ENCODE measurements at places on chromosomes 3 and 15. TPM values are rescaled to one million over a fixed set of nuclear protein-coding genes. Genes with fewer than 3 reads are reported as not detected.

The OR5K3 gene
- not detected for total RNA-seq

The CCDC54 gene
- total RNA-seq, result not detected

The MUSTN1 gene
- total RNA-seq, result not detected

The EPHA3 gene
- total RNA-seq, result under 0.01 TPM

The COPS2 gene
- 32.9 TPM for total RNA-seq

The C2CD4B gene
- 0.26 TPM for total RNA-seq

The GHRL gene
- total RNA-seq, result 0.13 TPM

The TMEM207 gene
- total RNA-seq, result not detected

The MINAR1 gene
- 0.26 TPM for total RNA-seq

The KLHL40 gene
- total RNA-seq, result not detected

The FAM240A gene
- total RNA-seq, result not detected

The HTR3E gene
- total RNA-seq, result not detected

The FYCO1 gene
- total RNA-seq, result 7.9 TPM

The GOLGA8R gene
- 2.8 TPM for total RNA-seq

The SPINK8 gene
- not detected for total RNA-seq

The RABL3 gene
- 22.5 TPM for total RNA-seq

The ISLR gene
- 0.53 TPM for total RNA-seq

The PLSCR2 gene
- total RNA-seq, result not detected

The MYZAP gene
- 2.4 TPM for total RNA-seq

The ADCY5 gene
- total RNA-seq, result not detected

The CACNA1D gene
- 0.13 TPM for total RNA-seq

The MYRIP gene
- total RNA-seq, result not detected

The TRIM42 gene
- total RNA-seq, result not detected

The LRRIQ4 gene
- not detected for total RNA-seq

The ANKUB1 gene
- total RNA-seq, result 0.26 TPM

The NEK11 gene
- 8.4 TPM for total RNA-seq

The SST gene
- total RNA-seq, result not detected

The PRR20G gene
- total RNA-seq, result not detected

The TRIM71 gene
- total RNA-seq, result not detected

The STXBP5L gene
- total RNA-seq, result not detected

The TMC3 gene
- not detected for total RNA-seq

The ERC2 gene
- total RNA-seq, result 0.13 TPM

The PCSK6 gene
- total RNA-seq, result 12.3 TPM

The FSTL1 gene
- 45.6 TPM for total RNA-seq

The CYP8B1 gene
- total RNA-seq, result not detected

The ZIC1 gene
- not detected for total RNA-seq

The PARP9 gene
- 8.1 TPM for total RNA-seq

The ZNF860 gene
- 3.7 TPM for total RNA-seq

The RNF7 gene
- 38.4 TPM for total RNA-seq

The ALPK3 gene
- 0.26 TPM for total RNA-seq

The SH3GL3 gene
- 1.1 TPM for total RNA-seq

The GRK7 gene
- not detected for total RNA-seq

The DCLK3 gene
- total RNA-seq, result not detected

The IGDCC3 gene
- not detected for total RNA-seq

Measured in bronchial epithelial cell (primary cell).